HFF-Myc (cell line): ENCODE measurements at places on chromosomes 12 and 14.

DNA sequence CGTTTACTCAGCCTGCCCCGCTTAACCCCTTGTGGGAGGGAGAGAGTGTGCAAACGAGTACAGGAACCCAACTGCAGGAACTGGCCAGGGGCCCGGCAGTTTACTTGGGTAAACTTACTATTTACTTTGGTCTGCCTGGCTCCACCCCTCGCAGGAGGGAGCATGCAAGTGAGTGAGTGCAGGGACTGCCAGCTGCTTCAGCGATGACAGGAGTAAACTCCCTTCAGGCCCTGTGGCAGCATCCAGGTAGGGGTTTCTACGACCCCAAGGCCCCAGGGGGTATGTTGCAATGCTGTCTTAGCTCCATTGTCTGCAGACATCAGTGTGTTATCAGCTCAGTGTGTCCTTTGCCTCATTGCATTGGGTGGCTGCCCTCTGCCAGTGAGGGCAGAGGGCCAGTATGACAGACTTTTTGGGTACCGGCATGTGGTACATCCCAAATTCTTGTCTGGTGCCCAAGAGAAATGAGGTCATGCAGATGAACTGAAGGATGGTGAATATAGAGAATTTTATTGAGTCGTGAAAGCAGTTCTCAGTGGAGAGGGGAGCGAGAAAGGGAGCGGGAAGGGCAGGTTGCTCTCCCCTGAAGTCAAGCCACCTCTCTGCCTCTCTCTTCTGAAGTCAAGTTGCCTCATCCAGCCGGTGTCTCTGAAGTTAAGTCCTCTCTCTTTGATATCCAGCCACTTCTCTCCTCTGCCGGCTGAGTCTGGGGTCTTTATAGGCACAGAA is 181.8 kb downstream of the FUT8 start:
- no peak for DNase-seq

DNA sequence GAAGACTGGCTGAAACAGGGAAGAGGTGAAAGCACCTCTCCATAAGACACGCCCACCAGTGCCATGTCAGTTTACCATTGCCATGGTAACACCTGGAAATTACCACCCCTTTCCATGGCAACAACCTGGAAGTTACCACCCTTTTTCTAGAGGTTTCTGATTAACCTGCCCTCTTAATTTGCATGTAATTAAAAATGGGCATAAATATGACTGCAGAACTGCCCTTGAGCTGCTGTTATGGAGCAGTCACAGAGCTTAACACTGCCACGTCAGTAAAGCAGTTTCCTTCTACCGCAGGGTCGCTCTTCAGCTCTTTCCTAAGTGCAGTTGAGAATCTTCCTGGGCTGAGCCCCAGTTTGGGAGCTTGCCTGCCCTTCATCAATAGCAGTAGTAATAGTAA is 55.2 kb downstream of the RASSF3 start:
- no peak for DNase-seq

- no peak for DNase-seq
These were observed 61.9 kb downstream of the TMEM30B start for GRCh38 chr14:61219256-61219655.

DNA sequence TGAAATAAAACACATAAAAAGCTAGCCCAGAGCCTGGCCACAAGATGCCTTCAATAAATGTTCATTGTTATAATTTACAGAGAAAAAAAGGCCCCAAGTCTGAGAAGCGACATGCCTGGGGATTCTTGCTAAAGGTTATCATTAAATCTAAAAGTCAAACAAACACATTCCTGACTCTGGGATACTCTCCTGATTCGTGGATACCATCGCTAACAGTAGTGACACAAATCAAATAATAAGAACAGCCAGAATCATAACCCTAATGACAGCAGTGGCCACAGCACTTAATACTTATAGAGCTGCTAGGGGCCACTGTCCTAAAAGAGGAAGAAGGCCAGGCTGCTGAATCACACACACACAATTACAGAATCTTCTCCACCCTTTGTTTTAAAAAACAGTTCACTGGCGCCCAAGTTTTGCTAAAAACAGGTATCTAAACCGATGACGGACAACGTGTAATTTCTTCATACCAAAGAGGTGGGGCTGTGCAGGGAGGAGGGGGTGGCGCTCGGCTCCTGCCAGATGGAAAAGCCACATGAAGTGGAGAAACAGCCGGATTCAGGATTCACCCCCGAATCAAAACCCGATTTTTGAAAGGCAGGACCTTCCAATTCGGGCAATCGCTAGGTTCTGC is 1.2 kb downstream of the CLIP1 start:
- no peak for DNase-seq
